ENCODE measurements at places on chromosomes 3 and 15.

DNA sequence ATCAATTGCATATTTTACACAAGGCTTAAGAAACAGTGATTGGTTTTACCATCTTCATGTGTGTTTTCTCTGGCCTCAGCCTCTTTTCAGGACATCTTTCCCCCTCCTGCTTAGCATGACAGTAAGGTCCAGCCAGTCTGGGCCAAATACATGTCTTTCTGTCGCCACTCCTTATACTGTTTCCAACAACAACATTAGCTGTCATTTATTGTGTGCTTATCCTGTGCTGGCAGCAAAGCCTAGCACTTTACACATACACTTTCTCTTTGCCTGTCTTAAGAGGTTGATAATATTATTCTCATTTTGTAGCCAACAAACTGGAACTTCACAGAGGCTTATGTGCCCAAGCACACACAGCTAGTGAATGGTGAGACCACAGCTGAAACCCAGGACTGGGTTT lies 37.8 kb downstream of the B3GALNT1 start:
- DNase-seq, result no peak

GRCh38 chr3:185365291-185366073 lies 2.5 kb downstream of the MAP3K13 start:
- DNase-seq, result no peak

DNA sequence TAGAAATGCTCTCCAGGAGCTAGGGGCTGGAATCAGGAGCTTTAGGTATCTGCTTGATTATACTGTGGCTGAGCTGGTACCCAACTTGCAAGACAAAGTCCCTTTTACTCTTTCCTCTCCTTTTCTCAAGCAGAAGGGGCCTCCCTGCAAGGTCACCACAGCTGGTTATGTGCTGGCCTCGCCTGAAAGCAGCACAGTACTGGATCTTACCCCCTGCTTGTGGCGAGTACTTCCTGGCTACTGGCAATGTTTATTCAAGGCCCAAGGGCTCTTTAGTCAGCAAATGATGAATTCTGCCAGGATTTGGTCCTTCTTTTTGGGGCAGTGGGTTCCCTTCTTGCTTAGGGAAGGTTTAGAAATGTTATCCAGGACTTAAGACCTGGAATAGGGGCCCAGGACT lies 234.6 kb downstream of the RAP2B start:
- DNase-seq, result no peak

DNA sequence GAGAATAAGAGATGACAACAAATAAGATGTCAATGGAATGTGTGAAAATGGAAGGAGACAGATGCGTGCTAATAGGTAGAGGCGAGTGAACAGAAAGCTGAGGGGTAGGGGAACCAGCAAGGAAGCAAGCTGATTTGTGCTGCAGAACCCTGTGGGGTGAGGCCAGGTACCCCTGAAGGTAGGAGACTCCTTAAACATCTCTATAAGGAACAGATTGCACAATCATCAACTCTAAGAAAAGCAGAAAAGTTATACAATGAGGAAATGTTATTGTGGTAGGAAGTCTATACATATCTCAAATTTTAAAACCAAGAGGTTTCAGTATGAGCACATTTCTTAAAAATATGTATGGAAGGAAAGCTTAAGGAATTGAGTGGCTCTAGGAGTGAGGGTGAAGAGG lies 315.0 kb upstream of the TPM1 start:
- no peak for DNase-seq

DNA sequence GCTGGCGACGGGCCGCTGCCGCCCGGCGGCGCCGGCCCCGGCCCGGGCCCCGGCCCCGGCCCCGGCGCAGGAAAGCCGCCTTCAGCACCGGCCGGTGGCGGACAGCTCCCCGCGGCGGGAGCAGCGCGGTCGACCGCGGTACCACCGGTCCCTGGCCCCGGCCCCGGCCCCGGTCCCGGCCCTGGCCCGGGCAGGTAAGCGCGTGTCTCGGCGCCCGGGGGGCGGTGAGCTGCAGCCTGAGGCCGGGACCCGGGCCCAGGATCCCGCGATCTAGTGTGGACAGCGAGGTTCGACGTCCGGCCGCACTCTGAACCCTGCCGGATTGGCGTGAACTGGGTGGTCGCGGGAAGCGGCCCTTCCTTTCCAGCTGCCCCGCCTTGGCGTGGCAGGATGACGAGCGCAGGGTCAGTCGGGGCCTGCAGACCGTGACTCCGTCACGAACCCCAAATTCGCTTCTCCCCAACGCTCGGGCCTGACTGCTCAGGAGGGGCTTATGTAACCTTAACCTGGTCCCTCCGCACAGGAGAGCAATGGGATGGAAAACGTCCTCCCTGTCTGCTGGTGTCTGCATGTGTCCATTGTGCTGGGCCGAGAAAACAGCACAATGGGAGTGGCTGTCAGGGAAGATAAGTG lies 472 bp downstream of the BSN start:
- DNase-seq, result peak; percentile 64

DNA sequence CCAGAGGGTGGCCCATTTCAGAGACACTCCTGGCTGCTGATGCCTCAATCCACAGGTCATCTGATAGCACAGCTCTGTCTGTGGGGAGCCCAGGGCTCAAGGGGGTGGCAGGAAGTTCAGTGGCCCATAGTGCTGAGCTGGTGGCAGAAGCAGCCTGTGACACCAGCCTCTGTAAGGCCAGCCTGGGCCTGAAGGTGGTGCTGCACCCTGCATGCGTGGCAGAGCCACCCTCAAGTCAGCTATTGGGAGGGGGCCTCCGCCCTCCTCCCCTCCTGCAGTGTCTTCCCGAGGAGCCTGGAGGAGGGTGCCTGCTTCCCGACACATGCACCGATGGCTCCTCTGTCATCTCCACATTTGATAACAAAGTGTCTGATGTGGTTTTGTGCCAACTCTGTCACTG lies 3.0 kb downstream of the PLA1A start:
- DNase-seq, result peak; percentile 68

GRCh38 chr3:125374501-125374995 lies 577 bp downstream of the ZNF148 start:
- DNase-seq, result peak; percentile 49

DNA sequence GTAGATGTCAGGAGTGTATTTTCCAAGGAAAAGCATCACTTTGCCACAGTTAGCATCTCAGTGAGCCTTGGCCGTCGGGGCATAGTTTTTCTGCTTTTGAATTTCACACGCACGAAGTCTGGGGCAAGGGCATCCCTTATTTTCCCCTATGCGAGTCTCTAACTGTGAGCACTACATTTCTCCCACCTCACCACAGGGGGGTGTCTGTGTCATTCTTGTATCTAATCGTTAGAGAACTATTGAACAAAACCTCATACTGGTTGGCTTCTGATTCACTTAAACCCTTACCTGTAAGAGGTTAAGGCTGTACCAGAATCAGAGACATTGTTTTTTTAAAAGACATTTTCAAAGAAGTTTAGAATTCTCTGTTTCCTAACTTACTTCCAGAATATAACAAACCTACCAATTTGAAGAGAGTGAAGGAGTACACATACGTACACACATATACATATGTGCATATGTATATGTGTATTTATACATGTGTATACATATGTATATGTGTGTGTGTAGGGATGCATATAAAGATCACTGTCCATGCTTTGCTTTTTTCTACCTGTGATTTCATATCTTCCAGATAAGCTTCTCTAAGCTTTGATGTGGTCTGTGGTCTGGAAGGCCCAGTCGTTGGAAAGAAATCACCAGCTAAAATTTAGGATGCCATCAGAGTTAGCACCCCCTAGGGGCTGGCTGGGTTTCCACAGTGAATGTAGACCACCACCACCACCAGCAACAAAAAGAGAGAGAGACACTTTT lies 49.4 kb downstream of the MYZAP start:
- peak; percentile 68 for DNase-seq

Measured in OCI-M1 (cell line).